AG08396 (cell line): ENCODE measurements at places on chromosomes 11 and 22.

GRCh38 chr22:47295226-47295901 lies 532.9 kb downstream of the TBC1D22A start:
- DNase-seq: no peak

DNA sequence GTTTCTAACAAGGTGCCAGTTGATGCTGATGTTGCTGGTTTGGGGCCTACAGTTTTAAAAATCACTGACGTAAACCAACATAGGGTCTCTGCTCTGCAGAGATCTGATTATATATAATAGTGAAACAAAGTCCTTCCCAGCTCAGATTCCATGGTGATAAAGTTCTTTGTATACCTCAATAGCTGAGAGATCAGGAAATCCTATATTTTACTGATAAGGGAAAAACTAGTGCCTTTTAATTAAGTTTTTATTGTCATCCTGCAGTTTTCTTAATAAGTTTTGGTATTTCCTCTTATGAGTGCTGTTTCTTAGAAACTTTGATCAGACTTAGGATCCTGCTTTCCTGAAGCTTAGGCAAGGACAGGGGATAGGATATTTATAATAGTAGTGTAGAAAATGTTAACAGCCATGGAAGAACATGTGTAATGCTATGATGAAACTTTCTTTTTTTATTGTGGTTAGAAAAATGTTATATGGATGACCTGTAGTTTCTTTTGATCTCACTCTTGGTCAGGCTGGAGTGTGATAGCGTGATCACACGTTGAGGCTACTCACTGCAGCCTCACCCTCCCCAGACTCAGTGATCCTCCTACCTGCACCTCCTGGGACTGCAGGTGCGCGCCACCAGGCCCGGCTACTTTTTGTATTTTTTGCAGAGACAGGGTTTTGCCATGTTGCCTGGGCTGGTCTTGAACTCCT lies 14.1 kb downstream of the CAPRIN1 start:
- no peak for DNase-seq

DNA sequence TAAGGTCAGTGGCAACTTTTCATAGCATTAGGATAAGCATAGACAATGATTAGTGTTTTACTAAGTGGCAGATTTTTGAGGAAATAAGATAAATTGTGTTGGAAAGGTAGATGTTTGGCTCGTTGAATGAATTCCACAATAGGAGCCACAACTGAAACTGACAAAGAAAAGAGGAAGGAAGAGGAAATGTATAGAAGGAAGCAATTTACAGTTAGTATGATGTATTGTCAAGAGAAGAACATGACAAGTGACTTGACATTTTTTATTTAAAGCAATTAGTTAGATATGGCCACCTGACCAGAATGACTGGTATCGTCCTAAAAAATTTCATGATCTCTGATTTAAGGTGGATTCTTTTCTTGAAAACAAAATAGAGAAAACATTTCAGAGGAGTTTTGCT lies 3.1 kb upstream of the RAG2 start:
- DNase-seq: no peak

GRCh38 chr11:6705905-6706535 lies 22.9 kb upstream of the MRPL17 start:
- DNase-seq: peak; percentile 50

DNA sequence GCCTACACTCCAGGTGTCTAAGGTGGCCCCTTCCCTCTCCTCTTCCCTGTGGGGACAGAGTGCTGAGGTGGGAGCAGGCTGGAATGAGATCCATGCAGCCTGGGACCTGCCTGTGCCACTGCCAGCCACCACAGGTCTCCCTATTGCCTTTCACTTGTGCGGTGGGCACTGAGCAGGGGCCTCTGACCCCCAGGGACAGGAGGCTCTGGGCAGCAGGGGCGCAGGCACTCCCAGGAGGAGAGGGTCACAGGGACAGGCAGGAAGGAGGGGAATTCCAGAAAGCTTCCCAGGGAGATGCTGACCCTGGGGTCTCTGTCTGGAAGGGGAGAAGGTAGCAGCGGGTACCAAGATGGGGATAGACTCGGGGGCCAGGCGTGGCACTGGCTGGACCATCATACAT lies 228.5 kb upstream of the B3GAT1 start:
- DNase-seq: no peak

DNA sequence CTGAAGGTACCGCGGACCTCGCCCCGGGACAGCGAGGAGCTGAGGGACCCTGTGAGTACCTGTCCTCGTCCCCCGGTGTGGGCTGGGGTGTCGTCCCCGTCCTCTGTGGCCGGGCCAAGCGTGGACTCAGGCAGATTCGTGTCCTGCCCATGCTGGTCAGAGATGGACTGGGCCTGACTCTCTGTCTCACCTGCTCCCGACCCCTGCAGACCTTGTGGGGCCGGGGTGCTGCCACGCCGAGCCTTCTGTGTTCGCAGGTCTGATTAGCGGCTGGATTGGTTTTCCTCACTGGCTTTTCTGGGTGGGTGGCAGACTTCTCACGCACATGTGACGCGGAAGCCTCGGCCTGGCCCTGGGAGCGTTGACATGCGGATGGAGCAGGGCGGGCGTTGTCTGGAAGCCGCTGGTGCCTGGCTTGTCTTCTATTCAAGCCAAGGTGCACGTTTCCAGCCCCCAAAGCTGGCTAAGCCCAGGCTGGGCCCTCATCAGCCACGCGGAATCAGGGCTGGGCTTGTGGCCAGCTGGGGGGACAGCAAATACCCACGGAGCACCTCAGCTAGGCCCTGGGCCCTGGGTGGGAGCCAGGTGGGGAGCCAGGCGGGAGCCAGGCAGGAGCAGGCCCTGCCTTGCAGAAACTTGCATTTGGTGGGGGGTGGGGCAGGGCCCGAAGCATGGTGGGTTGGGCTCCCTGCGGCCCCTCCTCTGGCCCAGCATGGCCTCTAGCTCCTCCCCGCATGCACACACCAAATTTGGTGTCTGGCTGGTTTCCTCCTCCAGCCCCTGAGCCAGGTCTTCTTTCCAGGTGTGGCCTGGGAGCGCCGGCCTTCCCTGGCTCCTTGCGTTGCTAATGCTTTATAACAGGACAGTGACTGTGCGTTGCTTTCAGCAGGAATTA lies 7.0 kb downstream of the GRAMD4 start:
- DNase-seq: no peak

GRCh38 chr11:42462558-42463310 lies 849.1 kb upstream of the API5 start:
- DNase-seq: no peak

DNA sequence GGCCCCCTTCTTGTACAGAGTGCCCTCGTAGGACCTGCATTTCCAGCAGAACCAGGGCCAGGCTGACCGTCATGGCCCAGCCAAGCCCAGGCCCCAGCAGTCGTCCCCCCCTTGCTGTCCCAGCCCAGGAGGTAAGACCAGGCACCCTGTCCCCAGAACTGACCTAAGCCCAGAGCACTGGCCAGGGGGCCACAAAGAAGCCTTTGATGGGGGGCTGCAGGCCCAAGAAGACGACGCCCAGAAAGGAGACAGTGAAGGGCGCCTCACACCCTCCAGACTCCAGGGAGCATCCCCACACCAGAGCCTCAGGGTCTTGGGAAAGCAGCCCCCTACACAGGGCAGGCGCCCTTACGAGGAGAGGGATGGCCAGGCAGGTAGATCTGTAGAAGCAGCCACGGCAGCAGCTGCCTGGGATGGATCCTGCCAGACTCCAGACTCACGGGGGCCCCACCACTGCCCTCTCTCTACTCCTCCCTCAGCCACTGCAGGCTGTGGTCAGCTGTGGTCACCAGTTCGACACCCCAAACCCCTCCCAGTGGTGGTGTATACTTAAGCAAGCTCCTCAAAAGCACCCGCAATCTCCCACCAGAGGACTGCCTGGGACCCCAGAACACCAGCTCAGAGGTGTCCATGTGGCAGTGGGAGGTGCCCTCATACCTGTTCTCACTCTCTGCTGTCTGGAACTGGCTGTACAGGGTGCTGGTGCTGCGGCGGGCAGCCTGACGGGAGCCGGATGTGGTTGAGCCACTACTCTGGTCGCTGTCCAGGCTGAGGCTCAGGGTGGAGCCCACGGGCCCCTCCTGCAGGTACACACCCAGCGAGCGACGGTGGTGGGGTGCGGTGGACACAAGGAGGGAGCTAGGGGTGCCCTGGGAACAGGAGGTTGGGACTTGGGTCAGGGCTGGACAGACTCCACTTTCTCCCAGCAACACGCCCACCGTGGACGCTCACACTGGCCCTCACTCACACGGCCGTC lies 27.0 kb downstream of the SBF1 start:
- no peak for DNase-seq

- DNase-seq: no peak
These were observed 17.9 kb upstream of the SESN3 start for GRCh38 chr11:95248666-95249467.

GRCh38 chr11:86672007-86672621 lies at the start of gene ME3:
Gene ME3 (minus strand): TSS chr11:86672616.
- peak; percentile 70 for DNase-seq

DNA sequence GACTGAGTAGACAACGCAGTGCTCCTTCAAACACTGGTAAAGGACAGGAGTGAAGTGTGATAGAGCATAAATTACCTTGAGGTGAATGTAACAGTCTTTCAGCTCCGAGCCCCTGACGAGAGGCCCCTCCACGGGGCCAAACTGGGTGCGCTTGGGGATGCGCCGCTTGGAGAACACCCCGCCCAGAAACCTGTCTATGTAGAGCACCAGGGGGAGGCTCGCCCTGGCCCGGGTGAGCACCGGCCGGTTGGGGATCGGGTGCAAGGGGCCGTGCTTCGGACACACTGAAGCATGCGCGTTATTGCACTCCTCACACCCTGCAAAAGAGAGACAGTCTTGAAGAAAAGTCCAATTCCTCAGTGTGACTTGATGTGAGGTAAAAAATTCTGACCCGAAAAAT lies 49.3 kb upstream of the NFRKB start:
- no peak for DNase-seq

- peak; percentile 32 for DNase-seq
These were observed 9.4 kb downstream of the PGM2L1 start for GRCh38 chr11:74388678-74389327.

GRCh38 chr22:35593071-35593890 lies 23.8 kb downstream of the MB start:
- no peak for DNase-seq

DNA sequence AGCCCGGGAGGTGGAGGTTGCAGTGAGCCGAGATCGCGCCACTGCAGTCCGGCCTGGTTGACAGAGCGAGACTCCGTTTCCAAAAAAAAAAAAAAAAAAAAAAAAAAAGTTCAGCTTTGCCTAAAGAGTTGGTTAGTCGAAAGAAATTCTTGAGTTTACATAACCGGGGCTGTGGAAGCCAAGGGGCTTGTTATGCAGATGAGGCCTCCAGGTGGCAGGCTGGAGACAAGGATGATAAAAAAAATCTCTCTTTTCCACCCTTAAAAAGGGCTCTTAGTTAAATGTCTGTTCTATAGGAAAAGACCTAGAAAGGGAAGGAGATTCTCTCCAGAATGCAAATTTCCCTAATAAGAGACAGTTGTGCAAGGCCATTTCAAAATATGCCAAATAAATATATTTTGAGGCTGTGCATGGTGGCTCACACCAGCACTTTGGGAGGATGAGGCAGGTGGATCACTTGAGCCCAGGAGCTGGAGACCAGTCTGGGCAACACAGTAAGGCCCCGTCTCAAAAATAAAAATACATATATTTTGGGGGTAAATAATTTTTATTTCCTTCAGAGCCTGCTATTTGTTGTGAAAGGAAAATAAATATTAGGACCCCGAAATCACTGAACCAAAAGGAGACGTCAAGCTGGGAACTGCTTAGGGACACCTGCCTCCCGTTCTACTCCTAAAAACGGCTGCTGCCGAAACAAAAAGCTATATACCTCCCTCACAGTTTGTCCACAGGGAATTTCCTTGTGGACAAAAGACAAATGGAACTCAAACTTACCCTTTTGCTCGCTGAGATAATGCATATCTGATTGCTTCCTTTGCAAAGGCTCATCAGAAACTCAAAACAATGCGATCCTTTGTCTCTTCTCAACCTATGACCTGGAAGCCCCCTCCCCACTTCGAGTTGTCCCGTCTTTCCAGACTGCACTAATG lies 2.4 kb upstream of the IFITM2 start:
- DNase-seq: peak; percentile 88

DNA sequence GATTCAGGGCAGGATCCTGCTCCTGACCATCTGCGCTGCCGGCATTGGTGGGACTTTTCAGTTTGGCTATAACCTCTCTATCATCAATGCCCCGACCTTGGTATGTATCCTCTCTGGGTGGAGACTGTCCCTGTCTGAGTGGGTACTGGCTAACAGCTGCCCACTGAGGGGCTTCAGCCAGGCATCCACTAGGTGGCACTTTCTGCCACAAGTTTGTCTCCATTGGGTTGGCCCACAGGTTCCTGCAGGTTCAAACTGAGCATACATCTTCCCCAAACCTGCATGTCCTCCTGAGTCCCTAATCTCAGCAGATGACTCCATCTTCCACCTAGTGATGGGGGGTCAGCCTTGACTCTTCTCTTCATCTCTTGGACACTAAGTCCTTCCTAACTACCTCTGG lies 4.4 kb downstream of the SLC2A11 start:
- DNase-seq: peak; percentile 50

GRCh38 chr11:45806937-45807791 lies 2.2 kb downstream of the SLC35C1 start:
- DNase-seq: no peak

- peak; percentile 71 for DNase-seq
These were observed 19.3 kb upstream of the ARAP1 start for GRCh38 chr11:72771507-72771906.

DNA sequence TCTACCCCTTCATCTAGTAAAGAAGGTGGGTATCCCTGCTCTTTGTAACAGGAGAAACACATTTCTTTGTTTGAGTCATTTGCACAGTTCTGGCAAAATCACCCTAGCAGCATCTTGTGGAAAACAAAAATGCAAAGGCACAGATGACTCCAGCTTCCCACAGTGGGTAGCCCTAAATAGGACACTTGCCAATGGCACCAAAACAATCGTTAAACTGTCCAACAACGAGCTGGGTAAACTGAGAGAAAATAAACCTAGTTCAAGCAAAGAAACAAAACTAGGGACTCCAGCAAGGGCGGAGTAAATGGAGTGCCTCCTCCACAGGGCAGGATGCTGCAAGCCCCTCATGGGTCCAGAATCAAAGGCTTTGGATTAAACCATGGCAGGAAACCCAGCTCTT lies 239.5 kb downstream of the NTM start:
- DNase-seq: no peak

DNA sequence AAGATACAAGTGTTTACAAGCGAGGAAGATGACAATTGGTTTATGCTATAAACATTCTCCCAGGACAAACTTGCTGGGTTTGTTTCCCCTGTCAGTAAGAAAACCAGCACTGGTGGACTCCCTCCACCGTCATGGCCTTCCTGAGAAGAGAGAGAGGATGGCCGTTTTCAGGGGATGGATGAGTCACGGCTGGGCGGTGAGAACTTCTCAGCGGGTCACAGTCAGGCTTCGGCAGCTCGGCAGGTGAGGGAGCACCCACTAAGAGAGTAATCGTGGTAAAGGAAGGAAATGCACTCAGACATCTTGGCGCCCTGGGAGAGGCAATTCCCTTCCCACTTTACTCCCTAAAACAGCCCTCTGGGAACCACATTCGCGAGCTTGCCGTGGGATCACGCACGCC lies 83.9 kb downstream of the NCAM1 start:
- no peak for DNase-seq

- no peak for DNase-seq
These were observed 85.5 kb upstream of the WNT11 start for GRCh38 chr11:76291576-76292526.

GRCh38 chr11:40882301-40882700 lies 577.2 kb downstream of the LRRC4C start:
- no peak for DNase-seq

- no peak for DNase-seq
These were observed 87.7 kb upstream of the ALX4 start for GRCh38 chr11:44397586-44398178.
